Activated CD4-positive, alpha-beta T cell treated with anti-CD3 and anti-CD28 coated beads, Interleukin-2, amount 50 U/mL, for 1 hour (primary cell): ENCODE measurements at places on chromosomes 16 and 17.

- peak; percentile 40 for DNase-seq
These were observed 14.6 kb downstream of the ALOX12B start for GRCh38 chr17:8072729-8073461.

- DNase-seq: peak; percentile 72
These were observed 8.3 kb downstream of the MRPL28 start for GRCh38 chr16:361872-362701.

DNA sequence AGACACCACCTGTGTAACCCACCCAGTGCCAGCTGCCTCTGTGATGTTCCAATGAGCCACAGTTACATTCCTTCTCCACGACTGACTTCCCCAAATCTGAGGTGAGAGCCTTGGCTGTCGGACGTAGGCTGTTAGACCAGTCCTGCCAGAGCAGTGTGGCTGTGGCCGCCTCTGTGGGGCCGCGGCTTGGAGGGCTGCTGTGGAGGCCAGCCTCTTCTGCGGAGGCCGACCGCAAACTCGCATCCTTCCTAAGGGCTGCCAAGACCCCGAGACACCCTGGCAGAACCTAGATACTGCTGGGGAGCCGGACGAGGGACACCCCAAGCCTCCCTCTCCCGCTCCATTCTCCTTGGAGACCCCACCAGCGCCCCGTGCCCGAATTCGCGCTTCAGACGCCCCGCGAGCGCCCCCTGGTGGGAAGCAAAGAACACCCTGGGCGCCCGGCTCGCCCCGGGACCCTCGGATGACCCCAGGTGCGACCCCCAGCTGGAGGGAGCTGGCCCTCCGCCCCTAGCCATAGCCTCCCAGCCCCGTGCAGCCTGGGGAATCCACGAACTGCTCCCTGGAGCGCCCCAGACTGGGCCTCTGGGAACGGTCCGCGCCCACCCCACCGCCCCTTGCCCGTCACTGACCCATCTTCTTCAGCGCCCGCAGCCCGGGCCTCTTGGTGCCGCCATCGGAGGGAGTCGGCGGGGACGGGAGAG is 547 bp downstream of the PLCD3 start:
- peak; percentile 48 for DNase-seq

GRCh38 chr16:88941913-88942909 is 34.8 kb downstream of the CBFA2T3 start:
- peak; percentile 56 for DNase-seq

DNA sequence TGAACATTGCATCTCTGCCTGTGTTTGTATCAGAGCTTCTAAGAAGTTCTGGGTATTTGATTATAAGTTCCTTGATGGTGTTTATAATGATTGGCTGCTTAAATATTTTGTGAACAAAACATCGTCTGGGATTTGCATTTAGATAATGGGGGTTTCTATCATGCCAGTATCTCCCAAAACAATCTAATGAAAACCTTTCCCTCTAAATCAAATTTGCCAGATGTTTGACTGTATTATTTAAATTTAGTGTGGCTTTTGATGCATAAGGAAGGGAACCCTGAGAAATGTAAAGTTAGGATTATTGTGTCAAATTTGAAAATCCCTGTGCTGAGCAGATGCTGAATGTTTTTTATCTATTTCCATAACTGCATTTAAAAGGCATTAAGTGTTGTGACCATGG is 159.9 kb downstream of the HS3ST3A1 start:
- no peak for DNase-seq

DNA sequence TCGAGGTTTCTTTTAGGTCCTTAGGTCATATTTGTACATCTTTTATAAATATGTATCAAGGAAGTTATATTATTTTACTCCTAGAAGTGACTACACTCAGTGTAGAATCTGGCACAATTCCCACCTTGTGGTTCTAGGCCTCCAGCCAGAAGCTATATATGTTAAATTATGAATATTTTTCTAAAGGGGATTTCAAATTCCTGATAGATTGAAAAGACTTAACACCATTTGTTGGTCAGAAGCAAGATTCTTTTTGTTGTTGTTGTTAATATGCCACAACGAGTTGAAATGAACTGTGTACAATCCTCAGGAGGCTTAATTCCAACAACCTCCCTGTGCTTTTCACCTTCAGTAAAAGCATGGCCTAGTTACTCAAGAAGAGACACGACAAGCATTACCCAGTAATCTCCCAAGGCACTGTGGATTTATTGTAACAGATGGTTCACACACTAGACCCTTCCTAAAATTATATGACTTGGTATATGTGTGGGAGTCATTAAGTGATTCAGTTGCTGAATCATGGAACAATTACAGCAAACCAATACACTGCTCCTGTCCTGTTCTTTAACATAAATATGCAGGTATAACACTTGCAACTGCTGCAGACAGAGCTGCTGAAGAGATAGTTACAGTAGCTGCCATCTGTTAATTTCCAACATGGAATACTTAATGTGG is 964.4 kb upstream of the GOT2 start:
- DNase-seq: no peak

GRCh38 chr17:18143044-18143936 is 34.7 kb downstream of the MYO15A start:
- DNase-seq: no peak

GRCh38 chr17:48799069-48799723 is 17.8 kb downstream of the TTLL6 start:
- no peak for DNase-seq

GRCh38 chr17:67800495-67800928 is 24.8 kb upstream of the BPTF start:
- peak; percentile 33 for DNase-seq

GRCh38 chr16:637081-638018 is 1.2 kb upstream of the METTL26 start:
- peak; percentile 88 for DNase-seq
